ENCODE measurements at places on chromosomes 3 and 15.

- DNase-seq: no peak
Measured at GRCh38 chr15:44654858-44655257, 8.6 kb downstream of the SPG11 start.

DNA sequence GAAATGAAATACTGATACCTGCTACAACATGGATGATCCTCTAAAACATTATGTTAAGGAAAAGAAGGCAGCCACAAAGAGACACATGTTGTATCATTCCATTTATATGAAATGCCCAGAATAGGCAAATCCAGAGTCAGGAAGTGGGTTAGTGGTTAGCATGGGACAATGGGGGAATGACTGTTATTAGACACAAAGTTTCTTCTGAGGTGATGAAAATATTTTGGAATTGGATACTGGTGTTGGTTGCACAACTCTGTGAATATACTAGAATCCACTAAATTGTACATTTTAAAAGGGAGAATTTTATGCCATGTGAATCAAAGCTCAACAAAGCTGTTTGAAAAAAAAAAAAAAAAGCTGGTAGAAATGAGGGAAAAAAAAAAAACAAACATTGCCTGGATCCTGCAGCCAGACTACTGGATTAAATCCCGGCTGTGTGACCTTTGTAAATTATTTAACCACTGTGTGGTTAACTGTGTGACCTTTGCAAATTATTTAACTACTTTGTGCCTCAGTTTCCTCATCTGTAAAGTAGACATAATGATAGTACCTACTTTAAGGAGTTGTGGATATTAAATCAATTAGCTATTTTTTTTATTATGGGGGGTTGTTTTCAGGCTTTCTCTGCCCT, 75.6 kb upstream of the PRICKLE2 start:
- DNase-seq: no peak

DNA sequence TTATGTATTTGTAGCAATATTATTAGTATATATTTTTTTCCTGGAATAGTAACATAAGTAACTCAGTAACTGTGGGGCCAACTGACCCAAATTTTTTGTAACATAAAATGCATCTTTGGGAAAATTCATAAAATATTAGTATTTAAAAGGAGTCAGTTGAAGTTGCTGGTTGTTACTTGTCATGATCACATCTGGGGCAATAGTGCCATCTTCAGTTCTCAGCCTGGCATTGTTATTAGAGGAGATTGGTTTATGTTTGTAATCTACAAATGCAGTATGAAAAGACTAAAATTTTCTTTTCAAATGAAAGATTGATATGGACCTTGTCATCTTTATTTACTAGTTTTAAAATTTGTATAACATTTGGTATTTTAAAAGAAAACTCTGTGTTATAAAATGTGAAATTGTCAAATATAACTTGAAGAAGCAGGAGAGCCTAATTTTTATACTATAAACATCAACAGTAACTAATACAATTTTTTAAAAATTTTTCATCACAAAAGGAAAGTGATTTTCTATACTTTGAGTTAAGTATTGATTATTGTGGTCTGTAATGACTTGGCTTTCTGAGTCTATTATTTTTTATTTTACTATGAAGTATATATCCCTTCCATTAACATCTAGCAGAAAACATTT, 38.8 kb upstream of the MLF1 start:
- peak; percentile 32 for DNase-seq

DNA sequence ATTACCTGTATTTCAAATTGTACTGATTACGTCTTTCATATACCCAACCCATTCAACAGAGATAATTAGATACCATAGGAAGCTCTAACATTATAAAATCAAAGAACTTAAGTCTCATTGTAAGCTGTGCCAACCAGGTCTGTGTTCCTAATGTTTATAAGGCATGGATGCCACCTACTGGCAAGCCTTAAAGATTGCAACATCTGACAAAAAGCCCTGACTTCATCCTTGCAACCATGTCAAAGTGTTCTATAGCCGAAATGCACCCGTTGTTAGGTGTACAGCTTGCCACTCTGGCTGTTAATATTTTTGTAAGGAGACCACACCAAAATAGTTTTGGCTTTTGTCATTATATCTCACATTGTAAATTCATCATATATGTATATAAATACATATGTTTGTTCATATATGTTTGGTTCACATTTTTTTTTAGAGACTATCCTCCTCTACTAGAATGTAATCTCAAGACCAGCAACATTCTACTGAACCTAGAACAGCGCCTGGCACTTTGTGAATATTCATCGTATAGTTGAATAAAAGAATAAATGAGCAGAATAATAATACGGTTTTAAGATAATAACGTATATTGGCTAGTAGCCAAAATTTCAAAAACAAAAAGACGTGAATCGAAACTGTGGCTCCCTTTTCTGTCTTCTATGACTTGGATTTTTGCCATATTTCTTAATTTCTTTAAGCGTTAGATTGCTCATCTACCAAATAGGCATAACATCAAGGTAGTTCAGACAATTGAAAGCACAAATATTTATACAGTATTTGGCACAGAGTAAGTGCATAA, 258.1 kb downstream of the TBL1XR1 start:
- peak; percentile 66 for DNase-seq

- no peak for DNase-seq
Measured at GRCh38 chr3:45776611-45777010, 19.7 kb downstream of the SLC6A20 start.

GRCh38 chr3:126104028-126104635, 20.2 kb upstream of the SLC41A3 start:
- DNase-seq: no peak

GRCh38 chr3:29972320-29972993, 633.9 kb upstream of the TGFBR2 start:
- DNase-seq: no peak

GRCh38 chr3:16849795-16850194, 35.0 kb upstream of the PLCL2 start:
- DNase-seq: no peak

DNA sequence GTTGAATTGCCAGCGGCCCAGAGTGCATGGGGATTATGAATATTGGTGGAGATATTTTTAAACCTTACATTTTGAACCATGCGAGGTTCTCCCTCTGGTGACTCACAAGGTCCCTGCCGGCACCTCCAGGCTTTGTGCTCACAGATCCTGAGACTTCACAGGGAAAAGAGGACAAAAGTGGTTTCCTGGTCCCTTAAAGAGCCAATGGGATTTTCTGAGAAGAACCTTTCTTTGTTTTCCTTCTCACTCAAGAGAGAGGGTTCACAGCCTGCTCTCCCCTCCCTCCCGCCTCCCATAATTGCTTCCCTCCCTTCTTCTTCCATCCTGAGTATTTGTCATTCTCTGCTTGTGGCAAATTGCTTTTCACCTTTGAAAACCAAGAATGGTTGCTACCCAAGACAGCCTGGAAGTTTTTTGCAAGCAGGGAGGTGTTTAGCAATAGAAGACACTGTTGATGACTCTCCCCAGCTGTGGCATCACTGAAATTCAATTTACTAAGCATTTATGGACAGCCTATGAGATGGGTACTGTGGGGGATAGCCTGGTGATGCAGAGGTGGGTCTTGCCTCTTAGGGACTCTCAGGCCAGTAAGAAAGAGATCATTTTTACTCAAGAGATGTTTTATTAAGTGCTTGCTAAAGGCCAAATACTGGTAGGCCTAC, 76.6 kb downstream of the CPN2 start:
- DNase-seq: no peak

DNA sequence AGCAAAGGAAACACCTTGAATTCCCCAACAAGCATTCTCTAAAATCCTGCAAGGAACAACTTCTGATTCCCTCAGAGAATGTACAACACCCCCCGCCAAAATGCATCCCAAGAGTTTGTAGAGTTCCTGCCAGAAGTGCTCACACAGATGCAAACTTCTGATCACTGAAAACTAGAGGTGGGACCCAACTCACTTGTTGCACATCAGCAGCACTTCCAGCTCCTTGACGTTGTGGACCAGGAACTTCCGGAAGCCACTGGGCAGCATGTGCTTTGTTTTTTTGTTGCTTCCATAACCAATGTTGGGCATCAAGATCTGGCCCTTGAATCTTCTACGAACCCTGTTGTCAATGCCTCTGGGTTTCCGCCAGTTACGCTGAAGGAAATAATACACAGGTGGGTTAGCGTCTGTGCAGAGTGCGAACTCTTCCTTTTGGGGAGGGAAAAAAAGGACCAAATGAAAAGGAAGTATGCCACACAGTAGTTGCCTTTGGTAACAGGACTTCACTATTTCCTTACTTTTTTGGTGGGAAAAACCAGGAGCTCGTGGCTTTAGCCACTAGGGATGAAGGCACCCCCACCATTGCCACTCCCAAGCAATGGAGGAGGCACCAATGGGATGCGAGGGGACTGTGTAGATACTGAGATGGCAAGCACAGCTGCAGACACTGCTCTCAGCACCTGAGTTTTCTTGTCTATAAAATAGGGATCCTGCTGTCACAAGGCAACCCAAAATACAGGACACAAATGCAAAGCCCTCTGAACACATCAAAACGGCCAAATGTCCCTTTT, 2.0 kb downstream of the RPL32 start:
- no peak for DNase-seq

GRCh38 chr3:80994767-80995166, 766.7 kb downstream of the GBE1 start:
- no peak for DNase-seq

GRCh38 chr15:48955967-48956366, 7.8 kb downstream of the SHC4 start:
- DNase-seq: no peak
